Stimulated activated CD4-positive, alpha-beta T cell treated with anti-CD3 and anti-CD28 coated beads, TNF-alpha, amount 100 ng/mL, for 4 hours (primary cell): ENCODE measurements at places on chromosomes 2 and 18.

GRCh38 chr2:68387408-68388350, 22.6 kb downstream of the PLEK start:
- no peak for DNase-seq

GRCh38 chr18:56569416-56569815, 69.0 kb downstream of the TXNL1 start:
- DNase-seq: no peak

GRCh38 chr2:236947896-236948295, 137.8 kb upstream of the COPS8 start:
- no peak for DNase-seq

GRCh38 chr18:12803069-12803936, 80.7 kb downstream of the PTPN2 start:
- no peak for DNase-seq

DNA sequence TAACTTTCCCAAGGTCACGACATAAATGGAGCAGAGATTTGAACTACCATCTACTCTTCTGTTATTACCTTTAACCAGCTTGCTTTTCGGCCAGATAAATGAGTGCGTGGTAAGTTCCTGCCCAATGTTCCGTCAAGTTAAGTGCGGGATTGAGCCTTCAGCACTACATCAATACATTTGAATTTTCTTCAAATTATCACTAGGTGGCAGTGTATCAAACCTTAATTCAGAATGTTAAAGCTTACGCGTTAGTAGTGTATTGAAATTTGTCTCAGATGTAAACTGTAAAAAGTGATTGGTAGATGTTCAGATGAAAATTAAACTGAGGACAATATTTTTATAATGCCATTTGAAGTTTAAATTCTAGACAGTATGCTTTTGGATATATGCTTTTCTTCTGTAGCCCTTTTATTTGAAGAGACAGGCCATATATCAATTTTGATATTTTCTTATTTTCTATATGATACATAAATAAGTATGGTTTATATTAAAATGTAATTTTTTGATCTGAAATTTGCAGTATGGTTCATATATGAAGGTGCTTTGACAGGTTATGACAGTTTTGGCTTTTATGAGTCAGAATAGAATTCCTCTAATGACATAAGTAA, 681.3 kb downstream of the ADCYAP1 start:
- no peak for DNase-seq

DNA sequence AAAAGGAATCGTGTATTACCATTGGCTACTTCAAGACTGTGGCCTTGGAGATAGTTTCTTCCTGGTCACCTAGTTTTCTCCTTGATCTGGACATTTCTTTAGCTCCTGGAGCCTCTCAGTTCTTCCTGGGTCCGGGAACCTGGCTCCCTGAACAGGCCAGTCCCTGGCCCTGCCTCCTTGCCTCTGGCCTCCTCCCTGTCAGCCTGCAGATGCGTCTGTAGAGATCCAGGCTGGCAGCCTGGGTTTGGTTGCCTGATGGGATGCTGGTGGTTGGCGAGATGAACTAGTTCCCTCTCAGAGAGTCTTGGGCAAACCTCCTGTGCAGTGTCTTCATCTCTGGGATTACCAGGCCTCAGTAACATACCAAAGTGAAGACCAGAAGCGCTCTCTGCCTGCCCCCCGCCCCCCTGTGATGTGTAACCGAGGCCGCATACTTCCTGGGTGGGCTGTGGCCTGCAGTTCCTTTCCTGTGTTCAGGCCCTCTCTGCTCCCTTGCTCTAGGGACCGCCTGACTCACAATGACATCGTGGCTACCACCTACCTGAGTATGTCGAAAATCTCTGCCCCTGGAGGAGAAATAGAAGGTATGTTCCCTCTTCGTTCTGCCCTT, 85.4 kb downstream of the DYSF start:
- no peak for DNase-seq

GRCh38 chr2:112137516-112138158, 548 bp upstream of the FBLN7 start:
- no peak for DNase-seq

- DNase-seq: no peak
These were observed 776.4 kb downstream of the EPHA4 start for GRCh38 chr2:220795705-220796104.

- no peak for DNase-seq
These were observed 11.8 kb downstream of the G6PC2 start for GRCh38 chr2:168912901-168913369.

GRCh38 chr2:38274286-38275276, 102.5 kb downstream of the ATL2 start:
- DNase-seq: peak; percentile 5

DNA sequence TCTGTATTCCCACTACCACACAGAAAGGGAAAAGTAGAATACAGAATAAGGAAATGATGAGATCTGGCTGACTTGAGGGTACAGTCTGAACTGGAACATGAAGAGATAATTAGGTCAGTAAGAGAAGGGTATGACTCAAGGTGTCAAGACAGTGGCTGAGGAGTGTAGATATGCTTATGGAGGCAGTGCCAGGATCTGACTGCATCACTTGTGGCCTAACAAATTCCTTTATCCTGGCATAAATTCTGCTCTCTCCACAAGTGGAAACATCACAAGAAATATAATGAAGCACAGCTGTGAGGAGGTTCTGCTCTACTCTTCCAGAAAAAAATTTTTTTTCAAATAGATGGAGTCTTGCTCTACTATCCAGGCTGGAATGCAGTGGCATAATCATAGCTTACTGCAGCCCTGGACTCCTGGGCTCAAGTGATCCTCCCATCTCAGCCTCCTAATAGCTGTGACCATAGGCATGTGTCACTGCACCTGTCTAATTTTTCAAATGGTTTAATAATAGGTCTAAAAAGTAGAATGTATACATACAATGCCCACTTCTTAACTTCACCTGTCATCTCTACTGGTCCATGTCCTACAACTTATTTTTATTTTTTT, 85.3 kb downstream of the C2orf74 start:
- DNase-seq: no peak

GRCh38 chr2:134763164-134763710, 44.4 kb upstream of the TMEM163 start:
- no peak for DNase-seq

DNA sequence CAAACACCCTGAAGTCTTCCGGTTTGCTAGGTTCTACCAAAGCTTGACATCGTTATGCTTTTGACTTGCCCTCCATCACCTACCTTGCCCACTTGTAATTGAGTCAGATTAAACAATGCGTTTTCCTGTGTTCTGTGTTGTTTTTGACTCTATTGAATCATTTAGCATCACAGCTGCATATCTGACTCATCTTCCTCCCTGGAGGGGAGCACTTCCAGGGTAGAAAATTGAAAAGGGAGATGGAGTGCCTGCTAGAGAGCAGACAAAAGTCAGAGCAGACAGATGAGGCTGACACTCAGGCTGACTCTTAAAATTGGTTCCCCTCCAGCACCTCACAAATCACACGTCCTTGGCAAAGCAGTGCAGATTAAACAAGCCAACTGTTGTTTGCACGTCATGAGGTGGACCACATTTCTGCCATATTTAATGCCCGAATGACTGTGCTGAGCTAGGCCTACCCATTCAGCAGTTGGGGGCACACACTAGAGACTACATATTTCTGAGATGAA, 2.2 kb downstream of the MPP4 start:
- DNase-seq: no peak

DNA sequence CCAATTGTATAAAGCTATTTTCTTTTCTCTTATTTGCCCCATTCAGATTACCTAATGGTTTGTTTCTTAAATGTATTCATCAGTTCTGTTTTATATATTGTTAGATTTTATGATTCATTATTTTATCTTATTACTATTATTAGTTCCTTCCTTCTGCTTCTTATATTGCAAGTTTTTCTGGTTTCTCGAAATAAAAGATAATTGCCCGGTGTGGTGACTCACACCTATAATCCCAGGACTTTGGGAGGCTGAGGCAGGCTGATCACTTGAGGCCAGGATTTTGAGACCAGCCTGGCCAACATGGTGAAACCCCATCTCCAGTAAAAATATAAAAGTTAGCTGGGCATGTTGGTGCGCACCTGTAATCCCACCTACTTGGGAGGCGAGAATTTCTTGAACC, 37.8 kb downstream of the ANTXR1 start:
- no peak for DNase-seq

DNA sequence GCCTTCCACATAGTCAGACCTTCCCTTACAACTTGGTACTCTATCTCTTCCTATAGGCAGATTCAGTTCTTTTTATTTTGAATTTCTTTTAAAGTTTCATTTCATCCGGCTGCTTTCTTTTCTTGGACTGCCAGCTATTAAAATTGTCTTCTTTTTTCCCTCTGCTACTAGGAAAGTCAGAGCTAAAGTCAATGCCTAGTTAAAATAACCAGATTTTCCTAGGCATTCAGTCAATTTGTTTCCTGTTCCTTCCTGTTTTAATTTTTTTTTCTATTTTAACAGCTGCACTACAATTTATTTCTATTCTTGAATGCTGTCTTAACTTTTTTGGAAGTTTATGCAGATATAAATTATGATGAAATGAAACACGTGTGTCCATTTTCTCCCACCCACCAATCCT, 84.8 kb downstream of the EVA1A start:
- no peak for DNase-seq

GRCh38 chr18:22723773-22724172, 209.4 kb upstream of the RBBP8 start:
- DNase-seq: no peak

DNA sequence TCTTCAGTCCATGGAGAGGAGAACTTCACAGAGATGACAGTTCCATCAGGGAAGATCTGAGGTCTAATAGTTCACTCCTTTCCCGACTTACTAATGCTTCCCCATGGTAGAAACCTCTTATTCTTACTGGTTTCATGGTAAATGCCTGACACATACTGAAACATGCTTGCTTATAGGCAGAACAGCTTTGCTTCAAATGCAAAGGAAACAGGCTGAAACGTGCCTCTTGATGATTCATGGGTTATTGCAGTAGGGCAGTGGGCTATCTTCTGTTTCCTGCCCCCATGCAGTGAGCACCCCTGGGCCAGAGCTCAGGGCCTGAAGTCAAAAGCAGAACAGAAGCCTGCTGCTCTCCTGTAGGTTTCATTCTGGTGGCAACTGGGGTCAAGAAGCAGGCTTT, 223.5 kb downstream of the RDH14 start:
- DNase-seq: no peak

DNA sequence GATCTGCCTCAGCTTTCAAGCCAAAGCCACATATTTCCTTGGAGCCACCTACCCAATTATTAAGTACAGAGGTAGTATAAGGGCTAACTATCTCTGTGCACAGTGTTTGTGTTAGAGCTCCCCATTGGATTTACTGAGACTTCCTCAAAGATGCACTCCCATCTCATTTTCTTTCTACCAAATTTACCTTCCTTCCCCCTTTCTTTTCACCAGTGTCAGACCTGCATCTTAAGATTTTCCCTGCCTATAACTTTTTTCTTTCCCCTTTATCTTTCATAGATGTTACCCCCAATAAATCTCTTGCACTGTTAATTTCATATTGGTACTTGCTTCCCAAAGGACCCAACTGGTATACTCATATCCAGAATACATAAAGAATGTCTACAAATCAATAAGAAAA, 5.9 kb upstream of the REL start:
- no peak for DNase-seq

DNA sequence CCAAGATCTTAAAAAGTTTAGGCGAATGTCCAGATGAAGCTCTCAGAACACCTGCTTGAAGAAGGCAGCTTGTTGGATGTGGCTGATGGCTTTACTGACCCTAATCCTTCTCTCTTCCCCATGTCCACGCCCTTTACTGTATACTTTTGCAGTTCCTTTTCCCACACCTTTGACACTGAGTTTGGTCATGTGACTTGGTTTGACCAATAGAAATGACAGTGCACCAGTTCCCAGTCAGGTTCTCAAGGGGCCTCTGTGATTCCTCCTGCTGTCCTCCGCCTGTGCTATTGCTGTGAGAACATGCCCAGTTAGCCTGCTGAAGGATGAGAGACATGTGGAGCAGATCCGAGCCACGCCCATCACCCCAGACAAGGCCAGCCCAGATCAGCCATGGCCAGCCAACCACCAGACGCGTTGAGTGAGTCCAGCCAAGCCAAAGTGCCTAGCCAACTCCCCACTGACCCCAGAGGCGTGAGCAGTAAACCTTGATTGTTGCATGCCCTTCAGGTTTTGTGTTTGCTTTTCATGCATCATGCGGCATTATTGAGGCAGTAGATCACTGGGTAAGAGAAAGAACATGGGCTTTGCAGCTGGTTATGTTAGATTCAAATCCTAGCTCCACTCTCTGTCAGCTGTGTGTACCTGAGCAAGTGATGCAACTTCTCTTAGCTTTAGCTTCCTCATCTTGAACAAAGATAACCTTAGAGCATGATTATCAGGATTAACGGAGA, 258.0 kb upstream of the SIX2 start:
- DNase-seq: no peak

DNA sequence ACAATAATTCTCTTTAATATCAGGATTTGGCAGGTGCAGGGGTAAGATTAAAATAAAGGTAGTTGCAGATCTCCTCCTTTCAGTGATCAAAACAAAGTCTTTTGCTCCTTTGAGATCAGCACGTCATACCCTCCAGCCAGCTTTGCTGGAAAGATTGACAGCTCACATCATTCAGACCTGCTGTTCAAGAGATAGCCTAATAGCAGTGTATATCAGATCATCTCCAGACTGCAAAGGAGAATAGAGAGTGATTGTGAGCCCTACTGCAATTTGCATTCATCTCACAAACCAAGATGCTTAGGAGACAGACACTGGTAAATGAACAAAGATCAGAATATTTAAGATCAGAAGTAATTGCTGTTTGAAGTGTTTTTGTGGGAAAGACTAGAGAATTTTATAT, 135.8 kb upstream of the DSEL start:
- DNase-seq: no peak

- no peak for DNase-seq
These were observed 316.6 kb upstream of the NCKAP5 start for GRCh38 chr2:133884739-133885381.

DNA sequence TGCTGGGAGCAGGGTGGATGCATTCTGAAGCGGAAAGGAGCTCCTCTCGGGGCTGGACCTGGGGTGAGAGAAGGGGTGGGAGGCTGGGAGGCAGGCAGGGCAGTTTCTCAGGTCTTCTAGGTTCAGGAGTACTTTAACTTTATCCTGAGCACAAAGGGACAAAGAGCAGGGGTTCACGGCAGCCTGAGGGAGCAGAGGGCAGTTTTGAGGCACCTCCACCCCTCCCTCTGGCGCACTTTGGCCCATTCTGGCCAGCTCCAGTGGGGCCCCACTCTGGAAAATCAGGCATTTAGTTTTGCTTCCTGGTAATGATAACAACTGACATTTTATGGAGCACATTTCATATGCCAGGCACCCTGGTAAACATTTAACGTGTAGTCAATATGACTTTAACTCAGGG, 14.3 kb downstream of the B3GNT7 start:
- no peak for DNase-seq

- no peak for DNase-seq
These were observed 7.6 kb downstream of the ESPNL start for GRCh38 chr2:238107525-238108422.
